ENCODE measurements at places on chromosomes 1 and 21.

DNA sequence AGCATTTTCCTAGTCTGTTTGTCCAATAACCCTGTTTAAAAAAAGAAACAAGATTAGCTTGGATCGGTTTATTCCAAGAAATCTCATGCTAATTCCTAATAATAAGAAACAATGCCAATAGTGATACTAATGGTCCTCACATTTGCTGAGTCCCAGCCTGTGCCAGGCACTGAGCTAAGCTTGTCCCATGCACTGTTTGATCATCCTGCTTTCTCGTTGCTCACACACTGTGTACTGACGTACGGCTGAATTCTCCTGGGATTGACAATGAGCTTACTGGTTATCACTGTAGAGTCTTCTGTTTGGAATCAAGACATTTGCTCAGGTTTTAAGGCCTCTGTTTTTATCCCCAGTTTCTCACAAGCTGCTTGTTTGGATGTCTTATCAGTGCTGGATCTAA lies 71.1 kb downstream of the CACNA1E start:
- no peak for DNase-seq

DNA sequence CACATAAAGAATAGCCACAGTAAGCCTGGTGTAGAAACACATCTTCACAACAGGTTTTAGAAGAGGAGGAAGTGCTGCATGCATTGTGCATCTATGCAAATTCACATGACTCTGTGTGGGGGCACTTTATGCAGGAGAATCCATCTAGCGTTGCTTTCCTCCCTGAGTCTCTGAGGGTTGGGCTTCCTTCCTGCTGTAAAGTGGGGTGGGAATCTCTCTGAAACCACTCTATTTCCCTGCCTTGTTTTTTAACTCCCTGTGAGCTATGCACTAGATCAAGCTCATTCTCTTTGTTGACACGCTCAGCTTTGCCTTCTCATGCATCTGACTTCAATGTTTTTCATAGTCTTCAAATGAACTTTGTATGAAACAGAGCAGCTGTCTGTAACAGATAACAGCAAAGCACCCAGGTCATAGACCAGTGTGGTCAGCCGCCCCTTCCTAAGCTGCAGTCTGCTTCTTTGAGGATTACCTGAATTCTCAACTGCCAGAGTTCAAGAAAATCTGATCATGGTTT lies 102.7 kb upstream of the DPH5 start:
- no peak for DNase-seq

DNA sequence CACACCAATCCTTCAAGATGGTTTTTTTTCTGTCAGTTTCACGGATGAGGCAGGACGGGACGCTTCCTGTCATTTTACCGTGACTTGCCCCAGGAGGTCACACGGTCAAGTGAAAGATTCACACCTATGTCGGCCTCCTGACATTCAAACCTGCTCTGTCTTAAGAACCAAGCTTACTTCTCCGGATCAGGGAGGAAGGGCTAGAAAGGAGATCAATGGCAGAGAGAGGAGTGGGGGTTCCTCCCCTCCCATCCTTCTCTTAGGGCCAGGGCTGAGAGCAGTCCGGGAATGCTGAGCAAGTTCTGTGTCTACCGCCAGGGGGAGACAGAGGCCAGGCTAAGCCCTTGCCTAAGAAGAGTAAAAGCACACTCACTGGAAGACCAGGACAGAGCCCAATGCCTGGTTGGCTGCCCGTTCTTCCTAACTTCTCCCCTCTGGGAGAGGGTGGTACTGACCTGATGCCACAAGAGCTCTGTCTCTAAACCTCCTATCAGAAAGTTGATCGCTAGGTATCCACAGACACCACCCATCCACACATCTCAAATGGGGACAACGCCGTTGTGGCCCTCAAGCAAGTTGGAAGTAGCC lies 1.1 kb upstream of the PPM1J start:
- DNase-seq: peak; percentile 87

DNA sequence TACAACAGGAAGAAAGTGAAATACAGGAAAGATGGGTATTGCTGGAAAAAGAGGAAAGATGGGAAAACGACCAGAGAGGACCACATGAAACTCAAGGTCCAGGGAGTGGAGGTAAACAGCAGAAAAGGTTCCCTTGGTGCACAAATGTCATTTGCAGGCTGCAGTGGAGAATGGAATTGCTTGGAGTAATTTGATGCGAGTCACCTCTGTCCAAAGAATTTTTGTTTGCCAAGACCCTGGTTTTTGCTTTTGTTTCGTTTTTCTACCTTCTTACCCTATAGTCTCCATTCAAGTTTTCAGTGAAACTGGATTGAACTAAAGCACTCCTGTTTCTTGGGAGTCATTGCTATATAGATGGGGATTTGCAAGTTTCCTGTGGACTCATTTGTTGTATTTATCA lies 464.3 kb downstream of the CAMTA1 start:
- DNase-seq: no peak

DNA sequence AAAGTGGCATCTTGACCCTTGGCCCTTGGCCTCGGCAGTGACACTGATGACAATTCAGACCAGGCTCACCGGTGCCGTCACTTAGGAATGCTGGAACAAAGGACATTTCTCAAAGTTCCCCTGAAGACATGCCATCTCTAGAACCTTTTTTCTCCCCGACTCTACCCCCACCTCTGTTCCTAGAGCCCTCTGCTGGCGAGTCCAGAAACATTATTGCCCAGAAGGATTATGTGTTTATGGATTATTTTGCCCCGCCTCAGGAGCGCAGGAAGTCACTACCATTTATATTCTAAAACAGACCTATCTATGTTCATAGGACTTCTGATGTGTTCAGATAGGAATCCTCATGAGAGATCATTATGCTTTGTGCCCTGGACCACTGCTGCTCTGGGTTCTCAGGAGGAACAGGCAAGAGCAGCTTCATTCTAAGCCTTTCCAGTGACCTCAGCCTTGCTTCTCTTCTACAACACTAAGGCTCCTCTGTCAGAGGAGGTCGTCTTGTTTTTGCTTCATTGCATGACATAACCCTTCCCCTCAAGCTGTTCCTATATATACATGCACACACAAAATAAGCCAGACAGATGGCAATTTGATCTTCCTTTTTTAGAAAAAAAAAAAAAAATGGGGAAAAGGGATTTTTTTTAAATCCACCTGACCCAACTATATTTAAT lies 12.4 kb upstream of the SHISA4 start:
- no peak for DNase-seq

DNA sequence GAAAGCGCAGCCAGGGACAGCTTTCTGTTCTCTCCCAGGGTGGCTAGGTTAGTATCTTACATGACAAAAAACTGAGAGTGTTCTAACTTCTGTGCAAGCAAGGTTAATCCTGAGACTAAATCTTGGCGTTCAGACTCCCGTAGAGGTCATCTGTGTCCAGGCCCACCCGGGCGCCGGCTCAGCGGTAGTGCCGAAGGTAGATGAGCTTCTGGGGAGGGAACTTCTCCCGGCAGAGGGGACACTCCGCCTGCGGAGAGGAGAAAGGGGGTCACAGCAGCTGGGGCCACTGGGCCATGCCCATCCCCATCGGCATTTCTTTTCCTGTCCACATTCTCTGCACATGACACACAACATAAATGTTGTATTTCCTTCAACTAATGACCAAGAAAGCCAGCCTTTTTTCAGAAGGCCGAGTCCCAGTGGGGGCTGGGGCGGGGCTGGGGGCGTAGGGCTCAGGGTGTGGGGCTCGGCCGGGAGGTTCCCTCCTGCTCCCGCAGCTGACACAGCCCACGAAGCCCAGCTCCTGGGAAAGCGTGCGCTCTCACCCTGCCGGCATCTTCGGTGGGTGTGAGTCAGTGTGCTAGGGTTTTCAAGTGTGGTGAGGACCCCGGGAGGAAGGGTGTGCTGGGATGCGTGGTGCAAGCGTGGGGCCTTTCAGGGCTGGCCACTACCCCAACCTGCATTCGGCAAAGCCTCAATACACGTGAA lies 6.6 kb downstream of the PEX10 start:
- peak; percentile 45 for DNase-seq

DNA sequence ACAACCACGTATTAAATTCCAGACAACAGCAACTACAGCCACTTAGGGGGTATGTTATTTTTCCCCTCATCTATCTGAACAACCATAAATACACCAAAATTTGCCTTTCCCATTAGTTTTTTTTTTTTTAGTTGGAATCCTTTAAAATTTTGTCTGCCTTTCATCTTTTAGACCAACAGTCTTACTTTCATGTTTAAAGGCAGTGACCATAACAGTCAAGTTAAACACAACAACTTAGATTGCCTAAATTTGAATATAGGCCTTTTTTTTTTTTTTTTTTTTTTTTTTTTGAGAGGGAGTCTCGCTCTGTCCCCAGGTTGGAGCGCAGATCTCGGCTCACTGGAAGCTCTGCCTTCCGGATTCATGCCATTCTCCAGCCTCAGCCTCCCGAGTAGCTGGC lies 3.4 kb downstream of the GPBP1L1 start:
- DNase-seq: no peak

DNA sequence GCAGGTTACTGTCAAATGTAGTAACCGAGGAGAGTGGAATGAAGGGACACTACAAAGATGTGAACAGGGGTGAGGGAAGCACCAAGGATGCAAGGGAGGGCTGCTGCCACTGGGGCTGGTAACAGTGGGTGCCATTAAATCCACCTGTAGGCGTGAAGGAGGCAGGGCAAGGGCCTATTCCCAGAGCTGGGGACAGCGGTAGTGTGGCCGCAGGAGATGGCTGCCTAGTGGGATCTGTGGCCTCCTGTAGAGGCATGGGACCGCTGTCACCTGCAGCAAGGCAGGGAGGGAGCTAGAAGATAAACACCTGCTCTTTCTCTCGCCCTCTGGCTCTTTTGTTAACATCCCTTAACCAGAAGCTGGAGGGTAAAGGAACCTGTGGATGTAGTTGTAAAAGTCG lies 80.5 kb upstream of the CNIH3 start:
- no peak for DNase-seq

- DNase-seq: peak; percentile 6
Observed at GRCh38 chr1:83113652-83114051, 885.3 kb downstream of the TTLL7 start.

- DNase-seq: peak; percentile 64
Observed at GRCh38 chr1:178644308-178645120, 80.5 kb upstream of the RALGPS2 start.

GRCh38 chr21:35020902-35021301 lies 28.2 kb downstream of the RUNX1 start:
- no peak for DNase-seq

DNA sequence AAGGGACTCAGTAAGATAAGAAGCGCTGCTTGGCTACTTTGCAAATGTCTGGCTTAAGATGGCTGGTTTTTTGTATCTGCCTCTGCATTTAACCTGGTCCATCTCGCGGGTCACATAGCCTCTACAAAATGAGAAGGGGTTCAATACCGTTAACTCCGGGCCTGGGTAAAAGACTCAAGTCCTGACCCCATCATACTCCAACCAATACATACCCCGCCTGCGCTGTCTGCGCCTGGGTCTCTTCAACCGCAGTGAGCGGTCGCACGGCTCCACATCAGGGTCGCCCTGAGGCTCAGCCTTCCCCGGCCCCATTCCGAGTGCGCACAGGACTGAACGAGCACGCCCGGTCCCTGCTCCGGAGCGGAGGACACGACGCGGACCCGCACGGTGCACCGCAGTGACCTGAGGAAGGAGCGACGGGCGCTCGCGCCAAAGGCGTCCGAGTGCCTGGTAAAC lies 558 bp upstream of the PGD start:
- no peak for DNase-seq

GRCh38 chr1:231023150-231023549 lies 16.9 kb downstream of the FAM89A start:
- DNase-seq: no peak

DNA sequence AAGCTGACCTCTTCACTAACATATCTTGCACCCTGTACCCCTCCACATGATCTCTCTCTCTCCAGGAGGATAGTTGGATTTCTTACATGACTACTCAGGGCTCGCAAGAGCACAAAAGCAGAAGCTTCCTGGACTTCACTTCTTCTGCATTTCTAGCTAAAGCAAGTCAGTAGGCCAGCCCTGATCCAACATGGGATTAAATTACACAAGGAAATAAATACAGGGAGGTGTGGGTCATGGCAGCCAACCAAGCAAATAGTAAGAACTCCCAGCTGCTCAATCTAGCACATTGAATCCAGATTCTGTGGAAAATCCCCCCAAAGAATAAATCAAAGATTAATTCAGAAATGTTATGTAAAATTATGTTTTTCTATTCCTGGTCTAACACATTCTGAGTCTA lies 33.3 kb downstream of the KLHDC7A start:
- no peak for DNase-seq

- no peak for DNase-seq
Observed at GRCh38 chr1:171256940-171257606, 8.8 kb downstream of the FMO1 start.

DNA sequence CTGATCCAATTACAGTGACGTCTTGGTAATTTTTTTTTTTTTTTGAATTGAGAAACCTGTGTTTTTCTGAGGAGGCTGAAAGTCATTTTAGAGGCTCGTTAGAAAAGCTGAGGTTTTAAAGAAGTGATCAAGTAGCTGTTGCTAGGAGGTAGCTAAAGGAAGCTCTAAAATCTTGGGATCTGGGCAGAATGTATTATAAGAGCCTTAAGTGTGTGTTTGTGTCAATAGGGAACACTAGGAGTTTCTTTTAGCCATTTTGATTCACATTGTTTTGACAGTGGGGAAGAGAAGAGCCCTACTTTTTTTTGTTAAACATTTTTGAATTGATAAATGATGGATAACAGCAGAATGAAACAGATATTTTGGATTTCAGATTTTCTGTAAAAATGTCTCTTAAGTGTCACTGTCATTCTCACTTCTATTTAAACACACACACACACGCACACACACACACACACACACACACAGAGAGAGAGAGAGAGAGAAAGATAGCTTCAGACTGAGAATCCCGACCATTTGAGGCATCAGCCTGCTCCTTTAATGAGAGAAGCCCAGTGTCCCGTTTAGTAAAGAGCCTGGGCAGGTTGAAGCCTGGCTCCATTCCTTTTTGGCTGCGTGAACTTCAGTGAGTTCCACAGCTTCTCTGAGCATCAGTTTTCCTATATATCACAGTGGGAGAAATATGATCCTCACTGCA lies 79.1 kb upstream of the GPR88 start:
- DNase-seq: no peak

- DNase-seq: peak; percentile 24
Observed at GRCh38 chr1:202952818-202953217, 5.3 kb downstream of the ADIPOR1 start.

DNA sequence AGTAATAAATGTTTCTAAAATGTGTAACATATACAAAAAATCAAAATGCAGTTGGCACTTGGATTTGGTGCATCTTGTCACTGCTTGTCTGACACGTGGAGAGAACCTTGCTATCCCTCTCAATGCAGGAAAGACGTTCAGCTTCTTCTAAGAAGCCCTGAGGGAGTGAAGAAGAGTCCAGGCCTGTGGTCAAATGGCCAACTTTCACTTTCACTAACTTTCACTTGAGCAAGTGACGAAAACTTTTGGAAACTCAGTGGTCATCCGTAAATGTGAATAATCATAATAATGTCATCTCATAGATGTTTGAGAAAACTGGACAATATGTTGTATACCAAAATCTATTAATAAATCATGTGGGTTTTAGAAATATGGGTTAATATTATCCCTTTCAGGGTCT lies 61.9 kb downstream of the ERG start:
- no peak for DNase-seq

- peak; percentile 69 for DNase-seq
Observed at GRCh38 chr1:77513839-77514763, 168.4 kb downstream of the ZZZ3 start.
